ENCODE measurements at places on chromosomes 13 and 19.
A peak's percentile ranks its signal among the peaks of the same experiment; 100 is the strongest.

GRCh38 chr13:25988661-25989060 is 63.2 kb downstream of the SHISA2 start:
- no peak for DNase-seq

GRCh38 chr19:46922465-46922864 is 61.7 kb downstream of the ARHGAP35 start:
- no peak for DNase-seq

GRCh38 chr13:37657134-37657533 is 58.6 kb upstream of the POSTN start:
- DNase-seq = no peak

DNA sequence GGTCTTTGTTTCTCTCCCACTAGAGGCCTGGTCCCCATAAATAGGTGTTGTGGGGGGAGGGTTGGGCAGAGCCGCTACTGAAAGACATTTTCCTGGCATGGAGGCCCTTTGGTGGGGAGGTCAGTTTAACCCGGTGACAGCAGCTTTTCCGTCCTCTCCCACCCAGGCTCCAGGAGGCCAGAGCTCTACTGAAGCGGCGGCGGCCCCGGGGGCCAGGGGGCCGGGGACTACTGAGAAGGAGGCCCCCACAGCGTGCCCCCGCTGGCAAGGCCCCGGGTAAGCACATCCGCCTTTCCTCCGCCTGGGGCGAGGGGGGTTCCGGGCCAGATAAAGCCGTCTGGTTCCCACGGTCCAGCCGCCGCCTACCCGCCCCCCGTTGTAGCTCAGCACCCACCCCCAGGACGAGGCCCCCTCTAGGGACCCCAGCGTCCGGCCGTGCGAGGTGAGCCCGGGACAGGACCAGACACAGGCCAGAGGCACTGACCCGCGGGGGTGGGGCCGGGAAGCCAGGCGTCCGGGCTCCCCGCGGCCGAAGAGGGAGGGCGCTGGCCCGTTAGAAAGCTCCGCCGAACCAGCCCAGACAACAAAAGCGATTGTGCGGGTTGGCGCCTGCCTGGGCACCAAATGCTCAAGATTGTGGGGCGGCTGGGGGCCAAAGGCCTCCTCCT is 1.1 kb upstream of the LTBP4 start:
- DNase-seq = peak; percentile 14

GRCh38 chr19:38478273-38478971 is 44.9 kb downstream of the RYR1 start:
- DNase-seq = no peak

DNA sequence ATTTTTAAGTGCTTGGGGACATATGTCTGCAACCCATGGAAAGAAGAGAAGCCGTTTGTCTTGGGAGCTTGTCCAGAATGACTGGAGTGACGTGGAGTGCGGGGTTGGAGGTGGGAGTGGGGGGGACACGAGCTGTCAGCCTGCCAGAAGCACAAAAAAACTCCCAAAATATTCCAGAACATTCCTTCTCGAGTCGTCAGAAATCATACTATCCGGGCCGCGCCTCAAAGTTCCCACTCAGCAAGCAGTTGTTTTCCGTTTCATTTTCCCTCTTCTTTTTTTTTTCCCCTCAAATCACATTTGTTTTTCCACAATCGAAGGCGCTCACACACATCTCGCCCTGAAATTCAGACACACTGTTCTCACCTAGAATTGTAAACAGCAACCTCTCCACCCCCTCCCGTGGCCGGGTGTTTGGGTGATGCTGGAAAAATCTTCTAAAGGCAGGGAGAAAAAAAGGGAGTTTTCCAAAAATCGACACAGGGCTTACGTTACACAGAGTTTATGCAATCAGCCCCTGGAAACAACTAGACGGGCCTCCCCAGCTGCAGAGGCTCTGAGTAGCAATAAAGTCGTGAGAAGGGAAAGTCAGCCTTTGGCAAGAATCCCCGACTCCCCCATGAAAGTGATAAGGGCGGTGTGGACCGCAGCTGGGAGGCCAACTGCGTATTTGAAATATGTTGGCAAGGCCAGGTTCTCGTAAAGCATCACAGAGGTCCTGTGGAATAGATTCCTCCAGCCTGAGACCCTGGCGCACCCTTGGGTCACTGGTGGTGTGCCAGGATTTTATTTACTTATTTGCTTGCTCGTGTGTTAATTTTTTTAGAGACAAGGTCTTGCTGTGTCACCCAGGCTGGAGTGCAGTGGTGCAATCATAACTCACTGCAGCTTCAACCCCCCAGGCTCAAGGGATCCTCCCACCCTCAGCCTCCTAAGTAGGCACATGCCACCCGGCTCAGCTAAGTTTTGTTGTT is 31.2 kb upstream of the KLF2 start:
- DNase-seq = no peak

All from T-helper 9 cell (primary cell).